GM03348 (cell line): ENCODE measurements at places on chromosomes 4 and X.

DNA sequence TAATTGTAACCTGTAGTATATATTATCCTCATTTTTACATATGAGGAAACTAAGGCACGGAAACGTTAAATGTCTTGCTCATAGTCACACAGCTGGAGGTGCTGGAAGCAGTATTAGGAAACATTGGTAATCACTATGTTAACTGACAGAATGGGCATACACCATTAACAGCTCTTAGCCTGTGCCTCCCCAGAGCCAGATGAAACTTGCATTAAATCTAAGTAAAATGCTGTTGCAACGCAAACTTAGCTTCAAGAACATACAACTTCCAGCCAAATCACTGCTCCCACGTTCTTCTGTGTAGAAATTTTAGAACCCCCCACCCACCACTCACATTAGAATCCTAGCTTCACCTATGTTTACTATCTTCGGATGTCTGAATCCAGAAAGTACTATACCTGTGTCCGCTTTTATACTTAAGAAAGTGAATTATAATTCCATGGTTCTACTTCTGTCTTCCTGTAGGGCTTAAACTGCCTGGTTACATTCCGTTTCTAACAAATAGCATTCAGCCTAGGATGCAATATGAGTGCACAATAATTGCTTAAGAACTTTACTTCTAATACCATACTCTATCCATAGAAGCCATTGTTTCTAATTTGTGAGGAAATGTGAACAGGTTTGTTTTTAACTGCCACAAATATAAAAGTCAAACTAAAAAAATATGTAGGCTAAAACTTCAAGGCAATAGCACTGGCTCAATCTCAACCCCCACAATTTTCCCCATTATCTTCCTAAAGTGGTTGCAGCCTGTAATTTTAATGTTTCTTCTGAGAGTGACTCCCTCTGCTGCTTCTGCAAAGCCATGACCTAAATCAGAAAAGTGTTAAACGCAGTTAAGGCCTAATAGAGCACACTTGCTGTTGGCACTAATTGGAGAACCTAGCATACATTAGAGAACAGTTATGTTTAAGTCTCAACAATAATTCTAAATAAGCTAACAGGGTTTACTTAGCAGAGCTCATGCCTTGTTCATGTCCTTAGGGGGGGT, 4.4 kb downstream of the UNC5C start:
- no peak for DNase-seq

GRCh38 chr4:87092389-87093141, 127.9 kb downstream of the KLHL8 start:
- peak; percentile 77 for DNase-seq

GRCh38 chrX:20507901-20508620, 241.4 kb upstream of the RPS6KA3 start:
- DNase-seq = no peak

GRCh38 chrX:37984880-37985279, 21.5 kb upstream of the SYTL5 start:
- no peak for DNase-seq

DNA sequence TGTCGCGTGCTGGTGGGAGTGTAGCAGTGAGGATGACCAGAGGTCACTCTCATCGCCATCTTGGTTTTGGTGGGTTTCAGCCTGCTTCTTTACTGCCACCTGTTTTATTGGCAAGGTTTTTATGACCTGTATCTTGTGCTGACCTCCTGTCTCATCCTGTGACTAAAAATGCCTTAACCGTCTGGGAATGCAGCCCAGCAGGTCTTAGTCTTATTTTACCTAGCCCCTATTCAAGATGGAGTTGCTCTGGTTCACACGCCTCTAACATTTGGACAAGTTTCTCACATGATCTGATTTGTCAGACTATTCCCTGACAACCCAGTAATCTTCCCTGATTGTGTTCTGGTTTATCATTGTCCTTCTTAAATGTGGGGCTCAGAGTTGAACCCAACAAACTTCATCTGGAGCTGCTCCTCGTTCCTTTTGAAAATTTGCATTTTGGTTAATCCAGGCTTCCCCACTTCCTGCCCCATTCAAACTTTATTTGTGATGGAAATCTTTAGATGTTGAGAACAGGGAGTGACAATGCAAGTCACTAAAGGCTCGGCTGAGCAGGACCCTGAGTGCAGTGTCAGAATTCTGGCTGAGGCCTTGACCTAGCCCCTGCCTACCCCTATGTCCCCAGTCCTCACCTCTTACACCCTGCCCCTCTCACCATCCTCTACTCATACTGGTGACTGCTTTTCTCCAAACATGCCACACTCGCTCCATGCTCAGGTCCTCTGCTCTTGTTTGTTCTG, 226.8 kb downstream of the STIM2 start:
- DNase-seq = no peak

DNA sequence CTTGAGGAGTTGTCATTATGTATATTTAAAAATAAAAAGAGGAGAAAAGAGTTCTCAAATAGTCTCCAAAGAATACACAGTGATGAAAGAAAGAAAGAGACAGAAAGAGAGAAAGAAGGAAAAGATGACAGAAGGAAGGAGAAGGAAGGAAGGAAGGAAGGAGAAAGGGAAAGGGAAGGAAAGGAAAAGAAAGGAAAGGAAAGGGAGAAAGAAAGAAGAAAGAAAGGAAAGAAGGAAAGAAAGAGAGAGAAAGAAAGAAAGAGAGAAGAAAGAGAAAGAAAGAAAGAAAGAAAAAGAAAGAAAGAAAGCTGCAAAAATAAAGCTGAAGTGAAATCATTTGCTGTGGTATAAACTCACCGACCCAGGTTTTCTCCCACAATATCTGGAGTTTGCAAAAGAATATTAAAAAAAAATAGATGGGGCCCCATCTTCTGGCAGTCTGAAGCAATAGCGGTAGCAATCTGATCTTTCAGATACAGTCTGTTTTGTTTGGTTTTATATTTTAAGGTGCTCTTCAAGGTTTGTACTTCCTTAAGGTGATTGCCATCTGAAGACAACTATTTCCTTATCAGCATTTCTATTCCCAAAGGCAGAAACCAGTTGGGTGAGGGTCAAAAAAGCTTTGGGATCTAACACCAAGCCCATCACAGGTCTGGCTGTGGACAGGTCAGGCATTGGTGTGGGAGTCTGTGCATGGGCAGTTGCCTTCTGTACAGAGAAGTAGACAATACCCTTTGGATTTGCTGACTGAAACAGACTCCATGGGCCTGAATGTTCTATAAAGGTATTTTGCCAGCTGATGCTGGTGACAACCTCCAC, 160.4 kb downstream of the CPEB2 start:
- DNase-seq = peak; percentile 51

- no peak for DNase-seq
Measured at GRCh38 chrX:68433981-68434299, 645 bp upstream of the OPHN1 start.

DNA sequence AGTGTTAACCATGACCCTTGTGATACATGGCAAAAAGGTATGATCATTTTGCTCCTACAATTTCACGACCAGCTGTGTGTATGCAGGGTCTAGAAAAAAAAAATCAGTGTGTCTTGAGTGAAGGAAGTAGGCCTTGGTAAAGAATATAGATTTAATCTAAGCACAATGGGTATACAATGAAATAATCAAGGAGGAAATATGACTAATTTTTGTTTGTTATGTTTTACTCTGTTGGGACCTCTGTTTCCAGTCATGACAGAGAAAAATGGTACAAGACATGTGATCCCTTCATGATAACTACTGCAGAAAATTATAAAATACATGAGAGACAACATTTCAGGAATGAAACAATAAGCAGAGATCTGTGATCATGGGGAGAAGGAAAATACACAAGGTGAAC, 835.5 kb downstream of the PDHA2 start:
- no peak for DNase-seq

GRCh38 chr4:2825740-2826139, 17.9 kb upstream of the ADD1 start:
- no peak for DNase-seq

GRCh38 chr4:142414366-142414990, 431.6 kb downstream of the INPP4B start:
- no peak for DNase-seq

GRCh38 chr4:97892592-97893266, 250.5 kb downstream of the STPG2 start:
- no peak for DNase-seq

GRCh38 chrX:152861116-152861515, 30.3 kb downstream of the NSDHL start:
- DNase-seq = no peak
